Hepatocyte (in vitro differentiated cells): ENCODE measurements at places on chromosomes 7 and 10. TPM values are rescaled to one million over a fixed set of nuclear protein-coding genes. Genes with fewer than 3 reads are reported as not detected.

The NODAL gene
- total RNA-seq: not detected in 2 replicates

The ASB10 gene
- not detected in 2 replicates for total RNA-seq

The DGKI gene
- total RNA-seq: 1.8 and 2.7 TPM in 2 replicates

The EVX1 gene
- 1.1 and 1.6 TPM in 2 replicates for total RNA-seq

The THAP5 gene
- 36.9 and 39.1 TPM in 2 replicates for total RNA-seq

The PON1 gene
- total RNA-seq: 29.2 and 37.4 TPM in 2 replicates

The SCIN gene
- 3.7 and 6.7 TPM in 2 replicates for total RNA-seq

The PNLIPRP2 gene
- 21.1 and 23.4 TPM in 2 replicates for total RNA-seq

The PLAU gene
- total RNA-seq: 2.8 and 5.2 TPM in 2 replicates

The KCND2 gene
- total RNA-seq: 2.6 and 3.6 TPM in 2 replicates

The RASA4B gene
- 0.52 and 3.2 TPM in 2 replicates for total RNA-seq

The ASZ1 gene
- not detected in 2 replicates for total RNA-seq

The CCDC3 gene
- 10.5 and 13.6 TPM in 2 replicates for total RNA-seq

The SPDYE16 gene
- total RNA-seq: 0.03 TPM in 1 of 2 replicates, not detected in the other

The OR6V1 gene
- not detected in 2 replicates for total RNA-seq

The OR2A7 gene
- 3.3 and 6.2 TPM in 2 replicates for total RNA-seq

The GJD4 gene
- 0.17 TPM in 1 of 2 replicates, not detected in the other for total RNA-seq

The FZD8 gene
- total RNA-seq: 5.9 and 7.7 TPM in 2 replicates

The CCL26 gene
- total RNA-seq: 7.5 and 15.3 TPM in 2 replicates

The FAS gene
- total RNA-seq: 13.9 and 14.1 TPM in 2 replicates

The ERVW-1 gene
- total RNA-seq: 0.37 TPM in 1 of 2 replicates, not detected in the other

The SLC37A3 gene
- 40.4 and 64.5 TPM in 2 replicates for total RNA-seq

The GFRA1 gene
- total RNA-seq: 2.9 and 4.5 TPM in 2 replicates

The AKR1C2 gene
- 47.7 and 51.0 TPM in 2 replicates for total RNA-seq

The CYP3A7 gene
- total RNA-seq: 770 and 803 TPM in 2 replicates

The CEP41 gene
- 5.5 and 11.4 TPM in 2 replicates for total RNA-seq

The HK1 gene
- 24.3 and 31.1 TPM in 2 replicates for total RNA-seq

The KLF14 gene
- total RNA-seq: 0.24 TPM in 1 of 2 replicates, not detected in the other

The SPDYE9 gene
- 0.07 TPM in 1 of 2 replicates, not detected in the other for total RNA-seq

The SORBS1 gene
- 33.1 and 40.2 TPM in 2 replicates for total RNA-seq

The MET gene
- total RNA-seq: 29.3 and 35.7 TPM in 2 replicates

The NME8 gene
- total RNA-seq: not detected in 2 replicates

The TSPAN15 gene
- 25.8 and 29.0 TPM in 2 replicates for total RNA-seq

The SYT15 gene
- total RNA-seq: 0.24 and 2.9 TPM in 2 replicates

The UCN3 gene
- total RNA-seq: not detected in 2 replicates

The TFR2 gene
- 12.5 and 13.5 TPM in 2 replicates for total RNA-seq

The A1CF gene
- 47.6 and 50.0 TPM in 2 replicates for total RNA-seq

The JAZF1 gene
- total RNA-seq: 8.7 and 12.1 TPM in 2 replicates

The SPDYE2B gene
- not detected in 2 replicates for total RNA-seq

The LLCFC1 gene
- total RNA-seq: not detected in 2 replicates

The ELOVL3 gene
- 0.40 TPM in 1 of 2 replicates, not detected in the other for total RNA-seq
